Activated CD8-positive, alpha-beta T cell treated with anti-CD3 and anti-CD28 coated beads, Interleukin-2, amount 10 ng/mL, durations not matched to agents 7 days and 5 days (primary cell): ENCODE measurements at places on chromosomes 11 and 22. TPM values are rescaled to one million over a fixed set of nuclear protein-coding genes. Genes with fewer than 3 reads are reported as not detected.
A peak's percentile ranks its signal among the peaks of the same experiment; 100 is the strongest.

Gene BAIAP2L2
- total RNA-seq, result 0.58 TPM

Gene OR10A2
- total RNA-seq, result not detected

Gene OR5AL1
- total RNA-seq, result not detected

DNA sequence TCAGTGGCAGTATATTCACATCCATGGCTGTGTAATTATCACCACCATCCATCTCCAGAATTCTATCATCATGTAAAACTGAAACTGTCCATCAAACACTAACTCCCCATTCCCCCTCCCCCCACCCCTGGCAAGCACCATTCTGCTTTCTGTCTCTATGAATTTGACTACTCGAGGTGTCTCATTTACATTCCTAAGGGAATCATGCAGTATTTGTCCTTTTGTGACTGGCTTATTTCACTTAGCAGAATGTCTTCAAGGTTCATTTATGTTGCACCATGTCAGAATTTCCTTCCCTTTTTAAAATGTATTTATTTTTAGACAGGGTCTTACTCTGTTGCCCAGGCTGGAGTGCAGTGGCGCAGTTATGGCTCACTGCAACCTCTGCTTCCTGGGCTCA lies 20.3 kb downstream of the DERL3 start:
- no peak overlapping the region for H3K4me3 ChIP-seq
- H3K4me1 ChIP-seq, result peaks cover 41% of the 10 kb centered on the region
- no peaks in the 10 kb centered on the region for H3K27me3 ChIP-seq
- H3K36me3 ChIP-seq, result peaks cover 73% of the 10 kb centered on the region
- peak overlapping the region; percentile 16 for H3K27ac ChIP-seq

DNA sequence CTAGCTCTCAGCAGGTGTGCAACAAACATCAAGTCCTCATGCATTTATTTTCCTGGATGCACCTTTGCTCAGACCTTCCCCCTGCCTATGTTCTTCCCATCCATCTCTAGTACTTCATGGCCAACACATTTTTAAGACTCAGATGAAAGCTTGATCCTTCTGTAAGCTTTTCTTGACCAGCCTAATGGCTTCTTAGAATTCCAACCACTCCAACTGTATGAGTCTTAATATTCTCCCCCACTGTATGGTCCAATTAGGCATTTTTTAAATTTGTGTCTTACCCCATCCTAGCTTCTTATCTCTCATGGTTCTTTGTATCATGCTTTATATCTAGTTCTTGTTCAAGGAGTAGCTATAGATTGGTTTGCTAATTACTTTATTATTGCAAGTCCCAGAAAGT lies 44.8 kb downstream of the TENM4 start:
- DNase-seq, result no peak
- no peaks in the 10 kb centered on the region for H3K4me1 ChIP-seq
- no peak overlapping the region for H3K4me3 ChIP-seq
- no peaks in the 10 kb centered on the region for H3K27me3 ChIP-seq
- no peak overlapping the region for H3K27ac ChIP-seq
- no peaks in the 10 kb centered on the region for H3K36me3 ChIP-seq

DNA sequence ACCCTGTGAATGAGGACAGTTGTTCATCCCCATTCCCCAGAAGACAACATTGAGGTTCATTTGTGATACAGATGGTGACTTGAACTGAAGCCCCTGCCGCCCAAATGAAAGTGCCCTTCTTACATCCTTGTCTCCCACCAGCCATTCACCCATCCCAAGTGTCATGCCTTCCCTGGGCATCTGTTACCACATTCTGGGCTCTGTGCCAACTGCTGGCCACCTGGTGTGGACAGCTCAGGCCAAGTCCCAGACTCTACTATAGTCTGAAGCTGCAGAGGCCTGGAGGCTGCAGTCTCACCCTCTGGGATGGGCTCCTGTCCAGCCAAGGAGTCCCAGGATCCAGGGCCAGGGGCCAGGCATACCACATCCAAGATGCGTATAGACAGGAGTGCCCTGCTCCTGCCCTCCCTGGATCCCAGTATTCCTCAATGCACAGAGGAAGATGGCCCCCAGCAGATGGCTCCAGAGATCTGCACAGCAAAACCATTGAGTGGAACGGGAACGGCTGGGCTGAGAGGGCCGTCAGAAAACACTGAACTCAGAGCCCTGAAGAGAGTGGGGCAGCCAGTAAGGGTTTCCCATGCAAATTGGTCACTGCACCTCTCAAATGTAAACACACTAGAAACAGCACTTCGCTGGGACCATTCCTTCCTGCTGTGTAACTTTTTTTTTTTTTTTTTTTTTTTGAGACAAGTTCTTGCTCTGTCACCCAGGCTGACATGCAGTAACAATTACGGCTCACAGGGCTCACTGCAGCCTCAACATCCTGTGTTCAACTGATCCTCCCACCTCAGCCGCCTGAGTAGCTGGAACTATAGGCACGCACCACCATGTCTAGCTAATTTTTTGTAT lies 22.8 kb downstream of the ARRB1 start:
- H3K27me3 ChIP-seq, result no peaks in the 10 kb centered on the region
- H3K4me3 ChIP-seq, result peak overlapping the region; percentile 47
- H3K27ac ChIP-seq, result peak overlapping the region; percentile 94
- H3K4me1 ChIP-seq, result peaks cover 78% of the 10 kb centered on the region

- no peak overlapping the region for H3K4me3 ChIP-seq
- no peak for DNase-seq
- peaks cover 8% of the 10 kb centered on the region for H3K27me3 ChIP-seq
- H3K27ac ChIP-seq, result no peak overlapping the region
- no peaks in the 10 kb centered on the region for H3K36me3 ChIP-seq
Measured at GRCh38 chr11:117618302-117618981, 178.6 kb downstream of the DSCAML1 start.
